Nephron progenitor cell (in vitro differentiated cells): ENCODE measurements at places on chromosomes 3 and 15.
A peak's percentile ranks its signal among the peaks of the same experiment; 100 is the strongest.

- DNase-seq = no peak
- no peak overlapping the region for H3K4me3 ChIP-seq
- peaks cover 14% of the 10 kb centered on the region for H3K36me3 ChIP-seq
These were observed 23.7 kb downstream of the ARRDC4 start for GRCh38 chr15:97984157-97984556.

DNA sequence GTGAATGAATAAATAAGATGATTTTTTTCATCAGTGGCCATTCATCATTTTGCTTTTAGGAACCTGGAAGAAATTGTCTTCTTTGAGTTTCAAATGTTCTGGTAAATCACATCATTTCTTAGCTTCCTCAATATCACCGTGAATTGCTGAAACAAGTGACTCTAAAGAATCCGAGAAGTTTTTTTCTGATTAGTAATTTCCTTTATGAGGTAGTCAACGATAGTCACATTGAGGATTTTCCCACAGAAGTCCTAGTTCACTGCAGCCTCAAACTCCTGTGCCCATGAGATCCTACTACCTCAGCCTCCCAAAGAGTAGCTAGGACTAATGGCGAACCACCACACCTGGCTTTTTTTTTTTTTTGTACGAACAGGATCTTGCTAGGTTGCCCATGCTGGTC lies 3.6 kb upstream of the TMPRSS7 start:
- H3K4me3 ChIP-seq = no peak overlapping the region
- peaks cover 33% of the 10 kb centered on the region for H3K4me1 ChIP-seq
- no peak for DNase-seq
- H3K36me3 ChIP-seq = peaks cover 6% of the 10 kb centered on the region
- H3K27ac ChIP-seq = no peak overlapping the region

DNA sequence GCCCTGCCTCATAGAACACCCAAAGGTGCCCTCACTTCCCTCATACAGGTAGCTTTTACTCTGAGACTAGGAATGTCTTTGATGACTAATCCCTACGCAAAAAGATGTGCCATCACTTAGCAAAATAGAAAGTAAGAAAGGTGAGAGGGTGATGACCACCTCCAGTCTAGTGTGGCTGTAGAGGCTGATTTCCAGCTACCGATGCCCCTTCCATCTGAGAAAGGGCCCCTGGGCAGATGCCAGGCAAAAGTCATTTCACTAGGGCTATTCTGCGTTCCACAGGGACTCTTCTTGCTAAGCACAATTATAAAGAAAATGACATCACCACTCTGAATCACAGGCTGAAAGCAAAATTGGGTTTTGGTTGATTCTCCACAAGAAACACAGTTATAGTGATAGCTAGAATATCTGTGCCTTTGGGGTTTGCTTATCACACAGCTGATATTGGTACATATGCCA lies 77.4 kb downstream of the RBPMS2 start:
- H3K4me3 ChIP-seq = no peak overlapping the region
- peaks cover 69% of the 10 kb centered on the region for H3K4me1 ChIP-seq
- no peak for DNase-seq

DNA sequence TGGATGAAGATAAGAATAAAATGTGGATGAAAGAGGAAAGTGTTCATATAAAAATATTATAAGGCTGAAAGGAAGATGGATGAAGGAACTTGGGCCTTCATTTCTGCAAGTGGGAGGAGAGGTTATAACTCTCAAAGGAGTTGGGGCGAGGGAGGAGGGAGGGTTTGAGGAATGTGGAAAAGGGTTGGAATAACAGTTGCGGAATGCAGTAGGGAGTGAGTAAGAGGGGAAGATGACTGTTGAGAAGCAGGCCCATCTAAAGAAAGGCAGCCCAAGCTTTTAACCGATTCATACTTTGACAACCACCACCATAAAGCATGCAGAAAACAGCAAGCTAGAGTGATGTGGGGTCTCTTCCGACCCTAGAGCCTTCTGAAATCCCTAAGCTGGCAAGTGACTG lies 8.3 kb upstream of the TM4SF4 start:
- DNase-seq = no peak
- peaks cover 30% of the 10 kb centered on the region for H3K4me1 ChIP-seq
- H3K36me3 ChIP-seq = no peaks in the 10 kb centered on the region
- peak overlapping the region; percentile 86 for H3K27ac ChIP-seq
- H3K27me3 ChIP-seq = peaks cover 4% of the 10 kb centered on the region

DNA sequence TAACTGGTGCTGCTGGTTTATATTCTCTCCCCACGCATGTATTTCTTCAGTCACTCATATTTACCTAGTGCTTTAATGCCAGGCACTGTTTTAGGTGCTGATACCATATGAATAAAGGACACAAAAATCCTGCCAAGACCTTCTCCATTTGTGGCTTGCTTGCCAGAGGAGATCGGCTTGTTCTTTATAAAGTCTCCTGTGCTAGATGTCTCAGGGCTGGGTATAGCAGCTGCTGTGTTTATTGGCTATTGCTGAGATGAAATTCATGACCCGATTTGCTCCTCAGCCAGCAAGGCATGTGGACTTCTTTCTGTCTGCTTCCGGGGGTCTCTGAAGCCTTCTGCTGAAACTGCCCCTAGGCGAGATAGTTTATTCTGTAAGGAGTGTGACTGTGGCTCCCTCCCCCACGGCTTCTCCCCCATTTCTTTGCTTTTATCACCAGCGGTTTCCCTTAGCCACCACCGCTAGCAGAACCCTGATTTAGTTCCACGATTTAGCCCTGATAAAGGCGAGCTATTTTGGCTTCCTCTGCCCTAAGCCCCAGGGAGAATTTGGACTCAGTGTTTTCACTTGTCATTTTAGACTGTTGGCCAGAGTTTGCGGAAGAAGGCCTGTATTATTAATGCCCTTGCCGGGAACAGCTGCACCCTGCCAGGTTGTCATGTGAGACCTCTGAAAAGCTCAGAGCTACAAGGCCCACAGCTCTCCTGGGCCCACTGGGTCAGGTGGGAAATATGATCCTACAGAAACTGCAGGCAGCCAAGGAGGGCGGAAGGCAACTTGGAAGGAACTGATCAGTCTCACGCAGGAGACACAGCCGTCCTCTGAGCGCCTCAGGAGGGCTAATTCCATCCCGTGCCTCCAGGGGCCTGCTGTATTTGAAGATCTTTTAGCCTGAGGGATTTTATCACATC lies 46.8 kb downstream of the ST6GAL1 start:
- H3K4me3 ChIP-seq = peak overlapping the region; percentile 70
- peaks cover 49% of the 10 kb centered on the region for H3K4me1 ChIP-seq
- peak; percentile 53 for DNase-seq
- peak overlapping the region; percentile 98 for H3K27ac ChIP-seq

DNA sequence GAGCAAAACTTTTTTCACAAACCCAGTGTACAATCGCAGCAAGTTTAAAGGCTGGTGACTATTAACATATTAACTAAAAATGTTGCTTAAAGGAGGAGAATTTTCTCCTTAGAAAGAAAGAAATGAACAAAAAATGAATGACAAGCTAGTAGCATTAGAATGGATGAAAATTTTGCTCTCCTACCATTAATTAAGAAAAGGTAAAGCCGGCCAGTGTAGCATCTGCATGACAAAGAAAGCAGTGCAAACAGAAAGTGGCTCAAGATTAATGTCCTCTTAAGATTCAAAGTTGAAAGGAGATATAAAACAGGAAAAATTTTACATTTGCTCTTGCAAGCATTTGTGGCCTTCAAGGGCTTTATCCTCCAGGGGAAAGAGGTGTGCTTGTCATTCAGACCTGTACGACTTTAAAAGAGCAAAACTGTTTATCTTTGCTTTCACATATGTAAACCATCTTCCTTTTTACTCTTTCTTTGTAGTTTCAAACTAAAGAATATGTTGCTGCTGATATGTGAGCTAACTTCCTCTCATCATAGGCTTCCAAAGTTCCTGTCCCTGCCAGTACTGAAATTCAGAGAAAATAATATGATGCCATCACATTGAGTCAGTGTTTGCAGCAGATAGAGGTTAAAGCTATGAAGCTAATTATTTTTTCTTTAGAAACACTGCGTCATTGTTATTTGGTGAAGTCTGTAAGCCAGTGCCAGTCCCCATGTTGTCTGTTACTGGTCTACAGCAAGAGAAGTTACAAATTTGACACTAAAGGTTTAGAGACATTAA lies 439.1 kb upstream of the GRM7 start:
- H3K27ac ChIP-seq = no peak overlapping the region
- no peak for DNase-seq
- no peaks in the 10 kb centered on the region for H3K4me1 ChIP-seq

GRCh38 chr3:107250221-107250620 lies 127.0 kb upstream of the CCDC54 start:
- H3K4me3 ChIP-seq = no peak overlapping the region
- H3K27me3 ChIP-seq = peaks cover 8% of the 10 kb centered on the region
- no peak overlapping the region for H3K27ac ChIP-seq
- DNase-seq = no peak
- H3K36me3 ChIP-seq = no peaks in the 10 kb centered on the region

DNA sequence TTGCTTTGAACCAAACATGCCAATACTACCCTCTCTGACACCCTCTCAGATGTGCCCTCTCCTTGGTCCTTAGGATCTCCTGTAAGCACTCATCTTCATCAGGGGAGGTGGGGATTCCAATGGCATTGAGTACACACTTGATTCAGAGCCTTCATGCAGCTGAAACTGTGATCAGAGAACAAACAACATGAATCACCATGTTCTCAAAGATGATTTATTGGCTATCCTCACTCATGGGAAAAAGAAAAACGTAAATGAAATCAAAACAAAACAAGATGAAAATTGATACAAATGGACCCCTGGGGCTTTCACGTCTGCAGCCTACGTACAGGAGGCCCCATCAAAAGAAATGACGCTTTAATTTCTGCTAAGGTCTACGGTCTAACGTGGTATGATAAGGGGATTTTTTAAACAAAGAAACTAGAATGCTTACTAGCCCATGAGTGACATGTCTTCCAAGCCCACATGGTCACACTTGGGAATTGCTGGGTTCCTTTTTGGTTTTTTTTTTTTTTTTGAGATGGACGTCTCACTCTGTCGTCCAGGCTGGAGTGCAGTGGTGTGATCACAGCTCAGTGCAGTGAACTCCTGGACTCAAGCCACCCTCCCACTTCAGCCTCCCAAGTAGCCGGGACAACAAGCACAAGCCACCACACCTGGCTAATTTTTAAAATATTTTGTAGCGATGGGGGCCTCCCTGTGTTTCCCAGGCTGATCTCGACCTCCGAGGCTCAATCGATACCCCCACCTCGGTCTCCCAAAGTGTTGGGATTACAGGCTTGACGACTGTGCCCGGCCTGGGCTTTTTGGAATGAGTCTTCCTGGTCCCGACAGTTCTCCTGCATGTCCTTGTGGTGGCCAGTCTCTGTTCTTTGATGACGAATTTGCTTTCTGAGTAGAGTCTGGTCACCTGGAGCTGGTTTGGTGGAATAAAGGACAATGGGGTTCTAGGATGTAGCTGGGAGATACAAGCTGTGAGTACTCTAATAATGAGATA lies 202.6 kb downstream of the XXYLT1 start:
- no peak overlapping the region for H3K4me3 ChIP-seq
- H3K27me3 ChIP-seq = peaks cover 3% of the 10 kb centered on the region
- DNase-seq = no peak
- H3K27ac ChIP-seq = peak overlapping the region; percentile 36
- H3K36me3 ChIP-seq = peaks cover 50% of the 10 kb centered on the region

- H3K27me3 ChIP-seq = no peaks in the 10 kb centered on the region
- no peak overlapping the region for H3K27ac ChIP-seq
- H3K4me3 ChIP-seq = no peak overlapping the region
- H3K36me3 ChIP-seq = no peaks in the 10 kb centered on the region
These were observed 171.1 kb upstream of the CCDC54 start for GRCh38 chr3:107206141-107206540.

GRCh38 chr3:47194994-47195393 lies 31.1 kb upstream of the SETD2 start:
- H3K4me1 ChIP-seq = peaks cover 6% of the 10 kb centered on the region
- H3K4me3 ChIP-seq = no peak overlapping the region

DNA sequence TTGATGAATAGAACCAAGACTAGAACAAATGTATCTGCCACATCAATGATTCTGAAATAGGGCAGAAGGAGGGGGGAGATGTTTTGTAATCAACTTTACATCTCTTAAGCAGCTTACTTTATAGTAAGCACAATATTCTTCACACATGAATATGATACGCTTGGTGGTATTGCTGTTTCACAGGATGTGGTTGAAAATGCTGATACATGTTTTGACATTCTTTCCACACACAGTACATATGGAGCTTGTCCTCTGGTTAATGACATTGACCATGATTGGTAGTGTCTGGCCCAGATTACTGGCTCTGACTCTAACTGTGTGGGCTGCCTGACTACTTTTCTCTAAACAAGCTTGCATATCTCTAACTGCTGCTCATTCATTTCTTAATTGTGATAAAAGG lies 168.9 kb downstream of the KLHL25 start:
- peaks cover 23% of the 10 kb centered on the region for H3K36me3 ChIP-seq
- no peak overlapping the region for H3K4me3 ChIP-seq
- no peak overlapping the region for H3K27ac ChIP-seq
- peaks cover 19% of the 10 kb centered on the region for H3K4me1 ChIP-seq

- no peaks in the 10 kb centered on the region for H3K4me1 ChIP-seq
- no peak overlapping the region for H3K27ac ChIP-seq
- peaks cover 8% of the 10 kb centered on the region for H3K36me3 ChIP-seq
These were observed 182.7 kb upstream of the GADL1 start for GRCh38 chr3:31077021-31077601.

- H3K27me3 ChIP-seq = peaks cover 5% of the 10 kb centered on the region
- H3K27ac ChIP-seq = no peak overlapping the region
These were observed 1199.9 kb downstream of the SI start for GRCh38 chr3:163878396-163878795.

DNA sequence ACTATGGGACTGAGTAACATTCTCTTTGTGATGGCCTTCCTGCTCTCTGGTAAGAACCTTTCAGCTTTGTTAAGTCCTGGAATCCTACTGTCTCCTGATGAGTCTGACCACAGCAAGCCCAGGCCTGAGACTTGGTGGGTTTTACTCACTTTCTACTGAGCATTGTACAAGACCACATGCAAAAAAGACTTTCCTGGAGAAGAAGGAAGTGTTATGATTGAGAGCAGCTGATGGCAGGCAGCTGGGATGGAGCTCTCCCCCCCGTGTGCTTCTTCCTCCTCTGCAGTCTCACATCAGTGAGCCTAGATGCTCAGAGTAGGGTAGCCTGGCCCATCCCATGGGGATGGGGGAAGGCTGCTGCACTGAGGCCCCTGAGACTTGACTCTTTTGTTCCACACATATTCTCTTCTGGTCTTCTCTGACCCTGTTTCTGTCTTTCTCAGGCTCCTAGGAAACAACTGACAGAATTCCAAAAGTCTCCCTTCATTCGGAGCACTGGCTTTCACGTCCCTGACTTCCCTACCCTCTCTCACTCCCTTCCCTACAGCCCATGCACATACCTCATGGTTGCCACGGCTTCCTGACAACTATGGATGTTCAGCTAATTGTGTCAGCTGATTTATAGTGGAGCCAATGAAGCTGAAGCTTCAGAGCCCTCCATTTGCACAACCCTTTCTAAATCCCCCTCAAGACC lies 36.6 kb downstream of the CD86 start:
- no peak for DNase-seq
- no peaks in the 10 kb centered on the region for H3K36me3 ChIP-seq
- H3K4me3 ChIP-seq = no peak overlapping the region
- peaks cover 4% of the 10 kb centered on the region for H3K27me3 ChIP-seq
- H3K4me1 ChIP-seq = peaks cover 14% of the 10 kb centered on the region
- H3K27ac ChIP-seq = no peak overlapping the region

GRCh38 chr15:73598530-73599160 lies 34.5 kb downstream of the NPTN start:
- H3K27ac ChIP-seq = no peak overlapping the region
- DNase-seq = no peak
- peaks cover 42% of the 10 kb centered on the region for H3K4me1 ChIP-seq
- H3K36me3 ChIP-seq = peaks cover 3% of the 10 kb centered on the region
- H3K27me3 ChIP-seq = no peaks in the 10 kb centered on the region
